ENCODE measurements at places on chromosomes 12 and 14. TPM values are rescaled to one million over a fixed set of nuclear protein-coding genes. Genes with fewer than 3 reads are reported as not detected.

The LBHD2 gene
- not detected for total RNA-seq

The RND1 gene
- 16.1 TPM for total RNA-seq

The RASSF8 gene
- total RNA-seq: 78.5 TPM

The DDHD1 gene
- total RNA-seq: 22.0 TPM

The ACOT4 gene
- 1.3 TPM for total RNA-seq

The ST8SIA1 gene
- total RNA-seq: 7.3 TPM

The WNT1 gene
- total RNA-seq: not detected

The BEGAIN gene
- 0.76 TPM for total RNA-seq

The CNTN1 gene
- 3.1 TPM for total RNA-seq

The KCNK10 gene
- not detected for total RNA-seq
